Testis (tissue), 5 donors: ENCODE measurements at places on chromosomes 2 and 18. TPM values are rescaled to one million over a fixed set of nuclear protein-coding genes. Genes with fewer than 3 reads are reported as not detected.

DNA sequence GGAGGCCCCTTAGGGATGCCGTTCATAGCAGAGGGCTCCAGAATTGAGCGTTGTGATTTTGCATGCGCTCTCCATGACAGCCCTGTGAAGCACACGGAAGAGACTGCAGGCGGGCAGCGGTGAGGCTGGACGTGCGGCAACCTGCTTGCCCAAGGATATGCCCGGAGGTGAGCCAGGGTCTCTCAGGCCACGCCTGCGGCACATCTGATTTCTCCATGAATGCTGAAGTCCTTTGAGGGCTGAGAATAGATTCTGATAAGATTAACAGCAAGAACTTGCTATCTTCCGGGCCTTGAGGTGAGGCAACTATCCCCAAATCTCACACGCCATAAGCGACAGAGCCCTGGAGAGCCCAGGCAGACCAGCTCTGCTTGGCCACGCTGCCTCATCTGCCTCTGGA lies 55.6 kb upstream of the LAMA1 start:
- H3K4me3 ChIP-seq, result no peak overlapping the region
- no peaks in the 10 kb centered on the region for H3K4me1 ChIP-seq
- H3K27ac ChIP-seq, result no peak overlapping the region
- no peaks in the 10 kb centered on the region for H3K27me3 ChIP-seq
- no peaks in the 10 kb centered on the region for H3K36me3 ChIP-seq

GRCh38 chr2:176130957-176131847 lies 1.7 kb downstream of the HOXD8 start:
- no peaks in the 10 kb centered on the region for H3K27me3 ChIP-seq
- peak overlapping the region; percentile 85 for H3K4me3 ChIP-seq
- H3K36me3 ChIP-seq, result no peaks in the 10 kb centered on the region
- peaks cover 25% of the 10 kb centered on the region for H3K4me1 ChIP-seq

DNA sequence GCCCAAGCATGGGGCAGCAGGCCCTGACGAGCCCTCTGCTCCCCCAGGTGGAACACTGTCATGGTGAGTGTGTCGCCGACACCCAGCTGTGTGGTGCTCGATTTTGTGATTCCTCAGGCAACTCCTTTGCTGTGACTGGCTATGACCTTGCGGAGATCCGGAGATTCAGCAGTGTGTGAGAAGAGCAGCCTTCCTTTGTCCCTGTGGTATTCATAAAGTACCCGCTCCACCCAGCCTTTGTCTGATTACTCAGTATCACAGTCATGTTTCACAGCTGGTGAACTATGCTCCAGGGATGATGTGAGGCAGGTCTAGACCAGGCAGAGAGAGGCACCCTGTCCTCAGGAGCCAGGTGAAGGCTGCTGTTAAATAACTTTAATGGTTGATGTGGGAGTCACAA lies 4.0 kb downstream of the WDR54 start:
- no peaks in the 10 kb centered on the region for H3K36me3 ChIP-seq
- no peak overlapping the region for H3K4me3 ChIP-seq
- H3K27ac ChIP-seq, result no peak overlapping the region
- DNase-seq, result no peak
- H3K4me1 ChIP-seq, result no peaks in the 10 kb centered on the region

- H3K36me3 ChIP-seq, result no peaks in the 10 kb centered on the region
- H3K27ac ChIP-seq, result no peak overlapping the region
- no peaks in the 10 kb centered on the region for H3K27me3 ChIP-seq
- H3K4me3 ChIP-seq, result no peak overlapping the region
- no peaks in the 10 kb centered on the region for H3K4me1 ChIP-seq
Measured at GRCh38 chr2:151251012-151251411, 10.7 kb downstream of the RBM43 start.

DNA sequence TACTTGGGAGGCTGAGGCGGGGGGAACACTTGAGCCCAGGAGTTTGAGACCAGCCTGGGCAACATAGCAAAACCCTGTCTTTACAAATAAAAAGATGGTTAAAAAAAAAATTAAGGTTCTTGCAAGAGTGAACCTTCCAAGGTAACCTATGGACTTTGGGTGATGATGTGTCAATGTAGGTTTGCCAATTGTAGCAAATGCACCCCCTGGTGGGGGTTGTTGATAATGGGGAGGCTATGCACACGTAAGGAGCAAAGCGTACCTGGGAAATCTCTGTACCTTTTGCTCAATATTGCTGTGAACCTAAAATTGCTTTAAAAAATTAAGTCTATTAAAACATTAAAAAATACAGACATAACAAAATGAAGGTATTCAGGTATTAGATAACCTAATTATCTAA lies 70.4 kb downstream of the CWC22 start:
- DNase-seq, result peak; percentile 74
- no peaks in the 10 kb centered on the region for H3K27me3 ChIP-seq
- H3K27ac ChIP-seq, result no peak overlapping the region
- no peaks in the 10 kb centered on the region for H3K4me1 ChIP-seq

DNA sequence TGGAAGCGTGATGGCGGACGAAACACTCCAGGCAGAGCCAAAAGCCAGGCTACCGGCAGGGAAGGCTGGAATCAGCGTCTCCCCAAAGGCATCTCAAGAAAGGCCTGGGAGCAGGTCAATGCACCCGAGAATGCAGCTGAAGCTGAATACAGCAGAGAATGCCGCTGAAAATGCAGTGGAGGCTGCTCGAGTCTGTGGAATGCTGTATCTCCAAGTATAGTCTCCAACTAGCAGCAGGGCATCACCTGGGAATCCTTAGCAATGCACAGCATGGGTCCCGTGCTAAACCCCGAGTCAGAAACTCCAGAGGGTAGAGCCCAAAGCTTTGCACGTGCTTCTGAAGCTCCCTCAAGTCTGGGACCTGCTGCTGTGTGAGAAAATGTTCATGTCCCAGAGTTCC lies 191.1 kb upstream of the ALKAL2 start:
- no peak overlapping the region for H3K27ac ChIP-seq
- no peak overlapping the region for H3K4me3 ChIP-seq

RNF152 gene
- total RNA-seq, result 10.8 TPM

HOXD10 gene
- 3.3 TPM for total RNA-seq

LAPTM4A gene
- 431 TPM for total RNA-seq
